ENCODE measurements at places on chromosomes 6 and 20. TPM values are rescaled to one million over a fixed set of nuclear protein-coding genes. Genes with fewer than 3 reads are reported as not detected.

DNA sequence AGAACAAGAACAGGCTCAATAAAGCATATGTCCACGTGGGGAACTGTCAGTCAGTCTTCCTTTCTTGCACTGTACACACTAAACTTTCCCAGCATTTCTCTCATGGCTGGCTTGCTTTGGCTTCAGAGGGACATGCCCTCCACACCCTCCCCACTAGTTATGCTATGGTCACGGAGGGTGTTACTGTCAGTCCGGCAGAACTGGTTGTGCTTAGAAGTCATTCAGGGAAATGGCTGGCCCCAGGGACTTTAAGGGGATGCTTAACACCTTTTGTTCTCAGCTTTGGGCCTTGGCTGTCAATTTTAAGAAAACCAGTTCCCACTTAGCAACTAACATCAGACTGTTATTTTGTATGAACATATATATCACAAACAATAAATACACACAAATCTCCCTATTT lies 55.1 kb downstream of the ELOVL5 start:
- no peaks in the 10 kb centered on the region for H3K27me3 ChIP-seq
- H3K4me3 ChIP-seq, result no peak overlapping the region
- H3K36me3 ChIP-seq, result peaks cover 24% of the 10 kb centered on the region
- no peak for DNase-seq
- no peak overlapping the region for H3K27ac ChIP-seq

GRCh38 chr6:158653577-158654354 lies 3.9 kb downstream of the SYTL3 start:
- peak; percentile 96 for DNase-seq
- H3K36me3 ChIP-seq, result peaks cover 69% of the 10 kb centered on the region
- H3K27ac ChIP-seq, result peak overlapping the region; percentile 97
- H3K4me1 ChIP-seq, result peaks cover 65% of the 10 kb centered on the region
- H3K4me3 ChIP-seq, result peak overlapping the region; percentile 82
- H3K27me3 ChIP-seq, result no peaks in the 10 kb centered on the region

DNA sequence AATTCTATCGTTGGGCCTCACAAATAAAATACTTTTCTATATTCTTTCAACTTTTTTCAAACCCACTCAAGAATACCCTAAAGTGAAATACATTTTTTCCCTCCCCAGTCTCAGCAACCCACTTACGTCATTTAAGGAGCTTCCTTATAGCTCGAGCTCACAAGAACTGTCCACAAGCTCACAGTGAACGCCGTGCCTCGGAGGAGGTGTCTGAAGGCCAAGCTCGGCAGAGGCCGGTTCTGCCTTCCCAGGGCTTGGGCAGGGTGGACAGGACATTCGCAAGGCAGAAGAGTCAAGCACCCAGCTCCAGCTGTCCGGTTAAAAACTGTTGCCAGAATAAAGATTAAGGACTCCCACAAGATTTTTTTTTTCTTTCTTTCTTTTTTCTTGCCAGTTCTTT lies 802.3 kb downstream of the QKI start:
- no peak overlapping the region for H3K4me3 ChIP-seq
- no peaks in the 10 kb centered on the region for H3K36me3 ChIP-seq
- no peak overlapping the region for H3K27ac ChIP-seq
- peaks cover 2% of the 10 kb centered on the region for H3K27me3 ChIP-seq
- H3K4me1 ChIP-seq, result no peaks in the 10 kb centered on the region

DNA sequence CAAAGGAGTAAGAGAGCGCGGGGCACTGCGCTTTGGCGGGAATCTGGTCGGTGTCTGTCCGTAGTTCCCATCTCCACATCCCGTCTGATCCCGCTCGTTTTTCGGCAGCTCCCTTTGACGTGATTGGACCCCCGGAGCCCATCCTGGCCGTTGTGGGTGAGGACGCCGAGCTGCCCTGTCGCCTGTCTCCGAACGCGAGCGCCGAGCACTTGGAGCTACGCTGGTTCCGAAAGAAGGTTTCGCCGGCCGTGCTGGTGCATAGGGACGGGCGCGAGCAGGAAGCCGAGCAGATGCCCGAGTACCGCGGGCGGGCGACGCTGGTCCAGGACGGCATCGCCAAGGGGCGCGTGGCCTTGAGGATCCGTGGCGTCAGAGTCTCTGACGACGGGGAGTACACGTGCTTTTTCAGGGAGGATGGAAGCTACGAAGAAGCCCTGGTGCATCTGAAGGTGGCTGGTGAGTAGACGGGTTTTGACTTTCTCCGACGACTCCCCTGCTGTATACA lies 1.4 kb downstream of the BTN1A1 start:
- DNase-seq, result peak; percentile 56
- H3K36me3 ChIP-seq, result no peaks in the 10 kb centered on the region
- H3K27me3 ChIP-seq, result peaks cover 32% of the 10 kb centered on the region
- H3K27ac ChIP-seq, result no peak overlapping the region
- H3K4me1 ChIP-seq, result peaks cover 17% of the 10 kb centered on the region

- H3K4me1 ChIP-seq, result peaks cover 43% of the 10 kb centered on the region
- no peak overlapping the region for H3K4me3 ChIP-seq
- DNase-seq, result peak; percentile 65
- no peak overlapping the region for H3K27ac ChIP-seq
These were observed 52.9 kb upstream of the TAB2 start for GRCh38 chr6:149264629-149265028.

DNA sequence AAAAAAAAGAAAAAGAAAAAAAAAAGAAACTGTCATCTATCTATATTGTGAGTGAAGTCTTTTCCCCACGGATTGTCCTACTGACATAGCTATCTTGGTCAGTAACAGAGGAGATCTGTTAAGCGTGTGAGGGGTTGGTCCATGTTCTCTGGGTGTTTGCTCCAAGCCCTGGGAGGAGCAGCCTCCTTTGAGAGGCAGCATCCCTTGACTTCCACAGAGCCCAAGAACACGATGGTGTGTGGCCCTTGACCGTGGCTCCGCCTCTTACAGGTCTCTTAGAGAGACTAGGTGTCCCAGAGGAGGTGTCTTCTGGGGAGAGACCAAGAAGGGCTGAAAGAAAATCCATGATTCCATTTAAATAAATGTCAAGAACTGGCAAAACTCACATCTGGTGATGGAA lies 60.1 kb upstream of the GTSF1L start:
- H3K4me3 ChIP-seq, result no peak overlapping the region
- no peaks in the 10 kb centered on the region for H3K36me3 ChIP-seq
- H3K4me1 ChIP-seq, result no peaks in the 10 kb centered on the region

- H3K27me3 ChIP-seq, result no peaks in the 10 kb centered on the region
- H3K36me3 ChIP-seq, result no peaks in the 10 kb centered on the region
- H3K4me3 ChIP-seq, result no peak overlapping the region
- DNase-seq, result no peak
These were observed 389.5 kb downstream of the NKAIN2 start for GRCh38 chr6:124193132-124193531.

DNA sequence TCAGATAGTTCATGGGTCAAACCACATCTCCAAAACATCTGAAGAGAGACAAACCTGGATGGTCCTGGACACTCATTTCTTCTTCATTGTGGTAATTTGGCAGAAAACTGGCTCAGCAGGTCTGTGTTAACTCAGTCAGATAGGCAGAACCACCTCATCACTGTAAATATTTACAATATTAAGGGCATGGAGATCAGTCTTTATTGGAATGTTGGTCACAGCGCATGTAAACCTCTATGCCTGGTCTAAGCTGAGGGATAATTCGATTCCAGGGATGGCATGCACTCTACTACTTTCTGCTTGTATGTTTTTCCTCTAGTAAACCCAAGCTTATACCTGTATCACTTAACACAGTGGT lies 4.0 kb upstream of the TBC1D7 start:
- H3K27ac ChIP-seq, result no peak overlapping the region
- H3K36me3 ChIP-seq, result no peaks in the 10 kb centered on the region
- H3K4me3 ChIP-seq, result no peak overlapping the region
- DNase-seq, result no peak
- H3K4me1 ChIP-seq, result peaks cover 13% of the 10 kb centered on the region
- no peaks in the 10 kb centered on the region for H3K27me3 ChIP-seq

GRCh38 chr6:117506180-117506835 lies 23.8 kb downstream of the DCBLD1 start:
- DNase-seq, result no peak
- H3K36me3 ChIP-seq, result peaks cover 4% of the 10 kb centered on the region
- no peaks in the 10 kb centered on the region for H3K4me1 ChIP-seq
- H3K27me3 ChIP-seq, result no peaks in the 10 kb centered on the region

DNA sequence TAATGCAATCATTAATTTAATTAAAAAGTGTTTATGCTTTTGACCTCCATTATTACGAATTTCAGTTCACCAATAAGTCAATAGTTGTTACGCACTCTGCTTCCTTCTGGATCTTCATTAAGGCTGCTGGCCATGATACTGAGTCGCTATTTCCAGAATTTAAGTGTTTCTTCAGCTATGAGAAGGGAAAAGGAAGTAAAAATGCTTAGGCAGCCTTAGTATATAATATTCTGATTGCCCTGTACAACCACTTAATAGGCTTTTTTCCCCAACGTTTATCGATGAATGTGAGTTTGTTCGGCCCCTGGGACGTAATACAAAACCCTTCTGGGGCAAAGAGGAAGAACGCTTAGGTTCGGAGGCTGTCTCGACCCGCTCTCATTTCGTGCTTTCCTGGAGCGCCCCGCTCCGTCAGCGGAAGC lies 644 bp downstream of the OARD1 start:
- H3K36me3 ChIP-seq, result peaks cover 30% of the 10 kb centered on the region
- no peaks in the 10 kb centered on the region for H3K27me3 ChIP-seq
- H3K27ac ChIP-seq, result peak overlapping the region; percentile 98
- peak overlapping the region; percentile 93 for H3K4me3 ChIP-seq

- peaks cover 2% of the 10 kb centered on the region for H3K27me3 ChIP-seq
- no peak overlapping the region for H3K4me3 ChIP-seq
- H3K27ac ChIP-seq, result no peak overlapping the region
- no peak for DNase-seq
These were observed 12.4 kb upstream of the CDC5L start for GRCh38 chr6:44375071-44375470.

DNA sequence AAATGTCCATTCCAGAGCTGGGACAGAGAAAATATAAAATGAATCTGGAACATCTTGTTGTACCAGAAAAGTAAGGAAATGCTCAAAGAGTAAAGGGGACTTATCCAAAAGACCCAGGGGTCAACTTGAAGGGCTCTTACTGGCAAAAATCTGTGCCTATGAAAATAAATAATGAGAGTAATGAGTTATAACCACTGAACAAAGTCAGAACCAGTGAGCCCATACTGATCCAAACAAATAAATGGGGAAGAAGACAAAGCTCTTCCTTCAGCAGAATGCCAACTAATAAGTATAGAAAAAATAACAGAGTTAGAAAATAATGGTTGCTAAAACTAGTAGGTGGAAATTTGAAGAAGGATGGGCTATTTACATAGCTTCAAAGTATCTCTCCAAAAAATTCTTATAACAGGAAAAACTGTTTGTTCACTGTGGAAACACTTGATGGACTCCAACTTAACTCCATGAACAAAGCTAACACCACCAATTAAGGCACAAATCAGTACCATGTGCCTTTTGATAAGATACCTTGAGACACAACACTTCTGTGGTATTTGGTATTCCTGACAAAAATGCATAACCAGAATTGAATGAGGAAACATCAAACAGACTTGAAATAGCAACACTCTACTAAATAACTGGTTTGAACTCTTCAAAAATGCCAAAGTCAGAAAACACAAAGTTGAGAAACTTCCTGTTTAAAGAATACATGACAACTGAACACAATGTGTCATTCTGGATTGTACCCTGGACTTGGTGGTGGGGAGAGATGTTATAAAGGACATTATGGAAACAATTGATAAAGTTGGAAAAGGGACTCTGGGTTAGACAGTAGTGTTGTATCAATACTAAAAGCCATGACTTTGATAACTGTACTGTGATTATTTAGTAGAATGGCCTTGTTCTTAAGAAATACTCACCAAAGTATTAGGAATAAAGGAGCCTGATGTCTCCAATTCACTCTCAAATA lies 197.5 kb downstream of the ISM1 start:
- H3K36me3 ChIP-seq, result peaks cover 22% of the 10 kb centered on the region
- H3K4me3 ChIP-seq, result no peak overlapping the region
- no peak for DNase-seq
- H3K27ac ChIP-seq, result no peak overlapping the region
- H3K4me1 ChIP-seq, result no peaks in the 10 kb centered on the region

DNA sequence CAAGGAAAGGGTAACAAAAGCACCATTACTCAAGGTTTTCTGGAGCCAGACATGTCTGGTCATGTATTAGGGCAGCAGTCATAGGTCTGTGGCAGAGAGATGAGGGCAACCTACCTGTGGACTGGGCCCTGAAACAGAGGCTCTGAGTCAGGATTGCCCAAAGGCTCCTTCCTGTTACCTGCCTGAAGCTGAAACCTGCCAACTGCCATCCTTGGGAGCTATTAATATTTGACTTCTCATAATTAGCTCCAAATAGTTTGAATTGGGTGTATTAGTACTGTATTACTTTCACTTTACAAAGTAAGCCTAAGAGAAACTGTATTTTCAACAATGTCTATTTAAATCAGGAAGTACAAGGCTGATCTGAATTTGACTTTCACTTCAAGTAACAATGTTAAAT lies 72.0 kb upstream of the TBX18 start:
- no peak for DNase-seq
- H3K4me3 ChIP-seq, result no peak overlapping the region
- no peaks in the 10 kb centered on the region for H3K27me3 ChIP-seq
- no peaks in the 10 kb centered on the region for H3K36me3 ChIP-seq
- H3K4me1 ChIP-seq, result no peaks in the 10 kb centered on the region

DNA sequence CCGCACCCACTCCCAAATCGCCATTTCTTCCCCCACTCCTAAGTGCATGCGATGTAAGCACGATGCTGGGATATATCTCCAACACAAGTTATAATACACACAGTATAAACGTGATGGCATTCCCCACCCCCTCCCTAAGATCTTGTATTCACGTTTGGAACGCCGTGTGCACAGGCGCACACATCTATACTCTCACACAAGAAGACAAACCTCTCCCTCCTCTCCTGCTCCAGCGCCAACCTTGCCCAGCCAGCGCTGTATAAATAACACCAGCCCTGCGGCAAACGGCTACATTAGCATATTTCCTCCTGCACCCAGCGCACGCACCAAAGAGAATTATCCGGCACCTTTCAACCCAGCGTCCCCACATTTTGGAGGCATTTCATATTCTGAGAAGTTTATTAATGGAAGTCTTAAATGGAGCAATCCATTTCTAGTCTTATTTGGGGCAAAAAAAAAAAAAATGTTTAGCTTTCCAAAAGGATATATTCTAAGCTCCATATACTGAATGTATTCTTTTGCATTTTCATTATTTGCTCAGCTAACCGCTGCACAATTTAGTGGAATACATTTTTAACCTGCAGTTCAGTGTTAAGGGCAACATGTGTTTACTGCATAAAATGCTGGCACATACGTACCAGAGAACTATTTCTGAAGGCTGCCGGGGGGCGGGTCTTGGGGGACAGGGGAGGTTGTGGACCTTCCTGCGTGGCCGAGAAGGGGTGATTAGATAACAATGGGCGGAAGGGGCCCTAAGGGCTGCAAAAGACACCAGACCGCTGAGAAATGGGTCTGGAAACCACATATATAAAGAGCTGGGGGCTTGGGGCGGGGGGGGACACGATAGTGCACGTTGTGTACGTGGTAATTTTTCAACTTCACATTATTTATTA lies 1.1 kb upstream of the SLC22A23 start:
- no peak overlapping the region for H3K27ac ChIP-seq
- peaks cover 7% of the 10 kb centered on the region for H3K4me1 ChIP-seq
- peaks cover 8% of the 10 kb centered on the region for H3K27me3 ChIP-seq
- peak overlapping the region; percentile 74 for H3K4me3 ChIP-seq
- H3K36me3 ChIP-seq, result no peaks in the 10 kb centered on the region
- DNase-seq, result peak; percentile 37

- peaks cover 40% of the 10 kb centered on the region for H3K27me3 ChIP-seq
- no peak overlapping the region for H3K27ac ChIP-seq
- no peak for DNase-seq
- H3K4me1 ChIP-seq, result peaks cover 8% of the 10 kb centered on the region
- no peaks in the 10 kb centered on the region for H3K36me3 ChIP-seq
These were observed 1.9 kb upstream of the BMP2 start for GRCh38 chr20:6765469-6766058.

CAGE1 gene
- total RNA-seq, result 0.26 TPM

TENT5A gene
- total RNA-seq, result 1.0 TPM

TNXB gene
- 2.9 TPM for total RNA-seq

THBS2 gene
- total RNA-seq, result not detected
